ENCODE measurements at places on chromosomes 3 and 15.

GRCh38 chr3:3799173-3800079 is at the start of gene LRRN1:
Gene LRRN1, plus strand, starts transcription at chr3:3799431. Its CDS starts 45,211 bp downstream, at chr3:3844642.
- DNase-seq: peak; percentile 39

DNA sequence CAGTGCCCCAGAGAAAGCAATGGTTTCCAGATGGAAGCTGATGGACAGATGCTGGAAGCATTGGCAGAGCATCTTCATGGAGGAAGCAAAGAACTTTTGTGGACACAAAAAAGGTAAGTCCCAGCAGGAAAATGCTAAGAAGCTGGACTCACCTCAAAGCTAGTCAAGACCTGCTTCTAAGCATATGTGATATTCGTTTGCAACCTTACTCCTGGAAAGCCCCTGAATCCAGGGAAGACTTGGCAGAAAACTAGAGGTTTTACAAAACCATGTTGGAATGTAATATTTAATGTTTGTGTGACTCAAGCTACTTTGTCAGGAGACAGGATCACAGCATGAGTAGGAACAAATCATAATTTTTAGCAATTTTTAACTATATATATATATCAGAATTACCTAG is 288.2 kb downstream of the BCHE start:
- DNase-seq: no peak

DNA sequence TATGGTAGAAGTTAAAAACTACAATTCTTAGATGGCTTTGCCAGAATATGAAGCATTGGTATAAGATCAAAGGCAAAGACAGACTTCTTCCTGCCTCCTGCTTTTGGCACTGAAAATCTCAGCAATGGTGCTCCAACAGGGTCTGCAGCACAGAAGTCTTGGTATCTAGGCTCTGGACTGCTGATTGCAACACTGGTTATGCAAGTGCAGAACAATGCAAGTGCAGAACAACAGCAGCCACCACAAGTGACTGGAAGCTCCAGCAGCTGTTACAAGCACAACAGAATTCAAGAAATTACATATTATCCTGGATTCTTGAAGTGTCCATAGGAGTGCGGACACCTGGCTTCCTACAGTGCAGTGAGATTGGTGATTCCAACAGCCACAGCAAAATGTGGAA is 33.7 kb downstream of the ZBTB20 start:
- no peak for DNase-seq

- DNase-seq: no peak
Measured at GRCh38 chr3:170558427-170558826, 27.4 kb downstream of the SLC7A14 start.

DNA sequence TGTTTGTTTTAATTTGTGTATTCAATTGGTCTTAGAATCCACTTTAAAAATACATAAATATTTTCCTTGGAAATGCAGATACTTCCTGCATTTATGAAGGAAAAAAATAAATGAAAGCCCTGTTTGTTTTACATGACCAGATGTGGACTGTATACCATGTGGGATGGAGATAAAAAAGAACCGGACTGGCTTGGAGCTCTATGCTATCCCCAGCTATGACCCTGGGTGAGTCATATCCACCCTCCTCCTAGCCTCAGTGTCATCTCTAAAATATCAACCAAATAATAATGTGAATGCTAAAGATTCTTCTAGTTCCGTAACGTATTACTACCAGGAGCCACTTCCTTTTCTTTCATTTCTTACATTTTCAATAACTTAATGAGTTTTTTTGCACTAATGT is 44.5 kb upstream of the PDZRN3 start:
- no peak for DNase-seq

DNA sequence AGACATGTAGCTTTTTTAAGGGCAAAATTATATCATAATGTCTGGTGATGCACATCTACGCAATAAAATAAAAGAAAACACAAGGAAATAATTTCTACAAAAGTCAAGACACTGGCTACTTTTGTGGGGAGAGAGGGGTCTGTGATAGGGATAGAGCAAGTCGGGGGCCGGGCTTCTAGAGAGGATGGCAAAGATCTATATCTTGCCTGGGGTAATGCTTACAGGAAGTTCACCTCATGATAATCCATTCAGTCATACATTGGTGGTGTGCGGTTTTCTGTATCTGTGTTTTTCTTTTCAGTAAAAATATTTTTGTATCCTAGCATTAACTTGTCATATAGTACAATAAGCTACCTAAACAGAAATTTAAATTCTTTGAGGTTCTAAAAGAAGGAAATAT is 178.8 kb downstream of the ARRDC4 start:
- no peak for DNase-seq

DNA sequence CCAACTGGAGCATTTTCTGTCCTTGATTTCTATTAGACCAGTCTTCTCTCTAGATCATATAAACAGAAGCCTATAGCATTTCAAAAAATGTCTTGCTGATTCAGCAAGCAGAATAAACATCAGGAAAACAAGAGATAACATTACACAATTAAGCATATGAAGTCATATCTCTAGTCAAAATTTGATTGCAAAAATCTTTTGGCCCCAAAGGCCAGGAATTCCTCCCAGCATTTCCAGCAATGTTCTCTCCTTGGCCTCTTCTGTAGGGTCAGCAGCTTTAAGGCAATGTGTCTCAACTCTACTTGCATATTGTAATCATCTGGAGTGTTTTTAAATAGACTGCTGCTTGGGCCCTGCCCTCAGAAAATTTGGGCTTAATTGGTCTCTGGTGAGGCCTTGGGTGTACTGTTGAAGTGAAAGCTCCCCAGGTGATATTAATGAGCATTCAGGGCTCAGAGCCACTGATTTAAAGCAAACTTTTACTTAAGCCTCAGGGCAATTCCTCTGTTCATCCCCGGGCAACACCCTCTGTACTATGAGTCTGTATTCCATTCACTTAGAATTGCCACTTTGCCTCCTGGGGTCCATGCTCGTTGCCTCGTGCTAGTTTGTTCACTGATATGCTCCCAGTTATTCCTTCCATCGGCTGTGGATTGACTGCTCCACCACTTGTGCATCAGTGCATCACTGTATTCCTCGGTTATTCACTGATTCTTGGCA is 1072.6 kb downstream of the ROBO2 start:
- DNase-seq: no peak

GRCh38 chr15:46344115-46344724 is 709.4 kb downstream of the SQOR start:
- no peak for DNase-seq

DNA sequence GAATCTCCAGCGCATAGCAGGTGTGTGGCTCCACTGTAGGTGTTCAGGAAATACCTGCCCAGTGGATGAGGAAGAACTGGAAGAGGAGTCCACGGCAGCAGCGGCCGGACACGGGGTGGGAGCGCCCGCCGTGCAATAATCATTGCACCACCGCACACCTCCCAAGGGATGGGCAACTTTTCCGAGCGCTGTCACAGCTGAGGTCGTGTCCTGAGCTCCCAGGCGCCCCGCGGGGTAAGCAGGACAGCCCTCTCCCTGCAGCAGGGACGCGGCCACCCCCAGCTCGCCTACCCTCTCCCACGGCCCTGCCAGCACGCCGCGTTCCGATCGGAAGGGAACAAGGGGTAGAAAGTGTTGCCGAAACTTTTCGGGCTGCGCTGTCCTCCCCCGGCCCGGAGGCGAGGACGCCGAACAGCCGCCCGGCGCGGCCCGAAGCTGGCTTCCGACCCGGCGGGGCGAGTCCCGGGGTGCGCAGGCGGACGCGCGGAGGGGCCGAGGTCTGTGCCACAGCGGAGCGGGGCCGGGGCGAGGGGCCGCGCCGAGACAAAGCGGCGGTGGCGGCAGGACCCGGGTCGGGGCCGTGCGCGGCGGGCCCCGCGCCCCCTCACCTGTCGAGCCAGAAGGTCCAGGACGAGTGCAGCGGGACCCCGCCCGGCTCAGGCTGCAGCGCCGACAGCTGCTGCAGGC is 475 bp downstream of the EIF4E3 start:
- DNase-seq: peak; percentile 39

- no peak for DNase-seq
Measured at GRCh38 chr3:17709236-17709810, 33.1 kb downstream of the TBC1D5 start.

GRCh38 chr15:63263519-63263918 is 13.9 kb upstream of the APH1B start:
- DNase-seq: no peak

- peak; percentile 11 for DNase-seq
Measured at GRCh38 chr3:182789371-182789770, 3.9 kb upstream of the ATP11B start.

DNA sequence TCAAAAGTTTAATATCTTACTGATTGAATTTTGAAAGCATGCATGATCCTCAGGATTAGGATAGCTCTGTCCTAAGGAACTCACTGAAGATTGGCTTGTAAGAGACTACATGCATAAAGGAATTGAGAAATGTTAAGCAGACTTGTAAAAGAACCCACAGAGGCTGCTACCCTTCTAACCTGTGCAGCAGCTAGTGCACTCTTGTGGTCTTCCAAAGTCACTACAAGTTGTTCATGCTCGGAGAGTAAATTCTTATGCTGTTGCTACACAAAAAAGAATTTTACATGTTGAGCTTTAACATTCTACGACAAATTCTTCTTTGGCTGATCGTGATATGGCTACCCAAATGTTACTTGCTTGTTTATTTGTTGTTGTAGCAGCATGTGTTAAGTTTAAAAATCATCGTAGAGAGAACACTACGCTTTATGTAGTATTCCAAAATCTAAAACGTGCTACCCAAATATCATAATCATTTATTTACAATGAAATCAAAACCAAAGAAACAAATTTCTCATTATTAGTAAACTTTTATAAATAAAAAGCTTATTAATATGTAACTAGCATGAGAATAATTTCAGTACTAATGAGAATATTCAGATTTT is 55.0 kb downstream of the GOLIM4 start:
- peak; percentile 44 for DNase-seq

GRCh38 chr3:68007621-68008226 is 353.3 kb upstream of the SUCLG2 start:
- DNase-seq: peak; percentile 7

GRCh38 chr3:159258934-159259333 is 457.1 kb downstream of the MFSD1 start:
- DNase-seq: no peak

DNA sequence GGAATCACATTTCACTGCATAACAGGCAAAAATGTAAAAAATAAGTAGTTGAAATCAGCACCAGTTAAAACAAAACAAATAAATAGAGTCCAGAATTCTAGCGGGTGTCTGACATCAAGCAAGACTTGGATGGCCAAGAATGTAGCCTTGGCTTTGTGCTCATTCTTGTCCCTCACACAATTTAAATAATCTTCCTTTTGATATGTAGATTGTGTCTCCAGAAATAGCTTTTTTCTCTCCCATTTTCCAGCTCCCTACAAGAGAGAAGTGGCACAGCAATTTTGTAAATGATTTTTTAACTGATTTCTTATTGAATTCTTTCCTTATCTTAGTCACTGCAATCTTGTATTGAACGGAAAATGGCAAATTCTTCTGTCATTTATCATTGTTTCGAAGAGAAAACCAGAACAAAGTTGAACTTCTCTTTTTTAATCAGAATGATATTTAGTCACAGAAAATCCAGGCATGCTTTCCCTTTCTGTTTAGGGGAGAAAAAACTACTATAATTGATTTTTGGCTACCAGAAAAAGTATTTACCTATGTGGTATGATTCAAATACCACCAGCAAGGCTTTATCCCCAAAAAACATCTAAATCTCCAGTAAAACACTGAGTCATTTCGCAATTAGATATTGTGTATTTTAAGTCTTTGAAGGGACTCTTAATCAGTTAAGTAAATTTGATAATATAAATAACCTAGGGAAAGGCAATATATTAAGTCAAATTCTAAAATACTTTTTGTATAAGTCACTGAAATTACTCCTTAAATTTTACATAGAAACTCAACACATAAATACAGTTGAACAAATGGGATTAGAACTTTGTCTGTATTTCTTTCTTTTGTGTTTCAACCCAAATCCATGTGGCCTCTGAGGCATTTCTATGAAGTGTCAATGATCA is 481.7 kb downstream of the GBE1 start:
- no peak for DNase-seq

All from activated CD4-positive, alpha-beta T cell treated with anti-CD3 and anti-CD28 coated beads, Interleukin-2, Interleukin-6, amounts not matched to agents 100 ng/mL and 50 ng/mL, durations not matched to agents 16 hours and 8 hours (primary cell).